ENCODE measurements at places on chromosomes 7 and 10. TPM values are rescaled to one million over a fixed set of nuclear protein-coding genes. Genes with fewer than 3 reads are reported as not detected.

The HOXA4 gene
- 20.1 TPM for polyA plus RNA-seq

- DNase-seq: no peak
Measured at GRCh38 chr10:61456095-61456789, 3.1 kb upstream of the TMEM26 start.

The PRSS37 gene
- 0.30 TPM for polyA plus RNA-seq

The LIPN gene
- not detected for polyA plus RNA-seq

DNA sequence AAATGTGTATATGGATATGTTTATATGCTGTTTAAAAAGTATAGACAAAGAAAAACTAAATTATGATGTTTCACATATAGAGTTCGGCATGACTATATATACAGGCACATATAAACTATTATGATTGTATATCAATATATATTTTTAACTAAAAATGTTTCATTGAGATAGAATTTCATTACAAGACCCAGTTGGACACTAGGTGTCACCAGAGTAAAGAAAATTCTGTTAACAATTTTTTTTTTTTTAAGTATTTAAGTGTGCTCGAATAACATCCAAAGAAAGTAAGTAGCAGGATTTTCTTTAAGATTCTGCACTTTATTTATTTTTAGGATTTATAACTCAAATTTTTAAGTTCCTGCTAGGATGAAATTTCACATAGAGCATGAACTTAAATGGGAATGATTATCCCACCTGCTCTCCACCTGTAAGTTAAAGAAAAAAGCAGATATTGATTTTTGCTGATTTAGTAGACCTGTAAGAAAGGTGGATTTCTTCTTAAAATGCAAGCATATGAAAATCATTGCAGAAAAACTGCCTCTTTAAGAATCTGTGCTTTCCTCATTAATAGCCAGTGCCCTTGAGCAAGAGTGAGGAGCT, 961.5 kb downstream of the PCDH15 start:
- DNase-seq: no peak

The SPDYE8 gene
- polyA plus RNA-seq: 0.20 TPM

The RBP4 gene
- polyA plus RNA-seq: 0.98 TPM

DNA sequence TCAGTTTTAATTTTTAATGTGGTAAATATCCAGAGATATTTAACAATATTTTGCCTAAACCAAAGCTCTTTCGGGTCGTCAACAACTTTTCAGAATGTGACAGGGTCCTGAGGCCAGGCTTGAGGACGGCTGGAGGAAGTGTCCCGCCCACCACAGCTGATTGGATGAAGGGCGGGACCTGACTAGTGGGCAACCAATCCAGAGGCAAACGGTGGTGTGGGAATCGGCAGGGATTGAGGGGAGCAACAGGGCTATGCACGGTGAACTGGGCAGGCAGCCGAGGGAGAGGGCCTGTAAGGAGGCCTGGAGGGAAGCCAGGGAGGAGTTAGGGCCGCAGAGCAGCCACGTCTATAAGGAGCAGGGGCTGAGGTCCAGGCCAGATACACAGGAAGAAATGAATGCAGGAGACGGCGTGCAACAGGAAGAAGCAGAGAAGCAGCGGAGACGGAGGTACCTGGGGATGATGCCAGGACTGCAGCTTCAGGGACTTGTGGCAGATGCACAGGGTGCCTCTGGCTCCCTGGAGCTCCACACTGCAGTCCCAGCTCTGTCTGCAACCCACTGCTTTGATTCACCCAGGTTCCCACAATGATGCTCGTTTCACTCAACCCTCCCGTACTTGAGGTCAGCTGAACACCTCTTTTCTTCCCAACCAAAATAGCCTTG, 46.1 kb upstream of the ZMIZ1 start:
- DNase-seq: no peak

The PAXIP1 gene
- 20.6 TPM for polyA plus RNA-seq

GRCh38 chr7:2019711-2020511, 212.8 kb downstream of the MAD1L1 start:
- no peak for DNase-seq

GRCh38 chr7:64946772-64947171, 43.7 kb downstream of the ZNF273 start:
- no peak for DNase-seq
